ENCODE measurements at places on chromosomes 2 and 18. TPM values are rescaled to one million over a fixed set of nuclear protein-coding genes. Genes with fewer than 3 reads are reported as not detected.

IL18RAP gene
- total RNA-seq: 9.5 TPM

EFR3B gene
- total RNA-seq: 0.60 TPM

BCS1L gene
- 55.3 TPM for total RNA-seq

FSHR gene
- total RNA-seq: not detected

COLEC11 gene
- total RNA-seq: 0.21 TPM

MYO3B gene
- total RNA-seq: 4.1 TPM

C18orf54 gene
- total RNA-seq: 12.7 TPM

PLEKHM3 gene
- 9.2 TPM for total RNA-seq

IKZF2 gene
- total RNA-seq: 9.8 TPM

VIT gene
- total RNA-seq: not detected

MOCOS gene
- total RNA-seq: 1.2 TPM

SGPP2 gene
- total RNA-seq: 20.9 TPM

LIMS2 gene
- total RNA-seq: 10.3 TPM

ITM2C gene
- 42.8 TPM for total RNA-seq

DNA sequence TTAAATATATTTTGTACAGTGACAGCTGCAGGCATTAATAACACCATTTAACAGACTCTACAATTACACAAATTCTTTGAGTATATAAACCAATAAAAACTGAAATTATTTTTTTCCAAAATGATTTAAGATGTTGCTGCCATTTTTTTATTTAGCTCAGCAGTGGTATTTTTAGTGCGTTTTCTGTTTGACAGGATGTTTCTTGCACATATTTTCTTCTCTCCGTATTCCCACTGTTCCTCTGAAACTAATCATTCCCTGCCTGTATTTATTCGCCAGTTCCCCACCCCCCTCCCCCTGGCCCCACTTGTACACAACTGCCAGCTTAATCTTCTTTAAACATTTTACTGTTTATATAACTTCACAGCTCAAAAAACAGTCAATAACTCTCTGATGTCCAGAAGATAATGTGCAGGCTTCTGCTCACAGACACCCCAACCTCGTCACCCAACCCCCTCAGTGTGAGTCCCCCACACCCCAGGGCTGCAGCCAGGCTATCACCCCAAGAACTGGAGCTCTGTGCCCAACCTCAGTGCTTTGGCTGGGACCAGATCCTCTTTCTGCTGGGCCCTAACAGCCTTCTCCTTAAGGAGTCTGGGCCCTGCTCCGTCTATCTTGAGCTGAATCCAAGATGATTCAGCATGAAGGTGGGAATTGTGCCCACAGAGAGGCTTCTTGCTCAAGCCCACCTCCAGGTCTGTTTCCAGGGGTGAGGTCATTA lies 41.6 kb upstream of the MAP4K4 start:
- H3K4me3 ChIP-seq: no peak overlapping the region
- DNase-seq: no peak
- H3K4me1 ChIP-seq: peaks cover 20% of the 10 kb centered on the region
- H3K36me3 ChIP-seq: no peaks in the 10 kb centered on the region
- no peaks in the 10 kb centered on the region for H3K27me3 ChIP-seq

GRCh38 chr18:45107425-45107824 lies 426.7 kb downstream of the SETBP1 start:
- H3K27ac ChIP-seq: no peak overlapping the region
- no peak for DNase-seq
- H3K27me3 ChIP-seq: no peaks in the 10 kb centered on the region
- no peaks in the 10 kb centered on the region for H3K36me3 ChIP-seq
- H3K4me3 ChIP-seq: no peak overlapping the region

DNA sequence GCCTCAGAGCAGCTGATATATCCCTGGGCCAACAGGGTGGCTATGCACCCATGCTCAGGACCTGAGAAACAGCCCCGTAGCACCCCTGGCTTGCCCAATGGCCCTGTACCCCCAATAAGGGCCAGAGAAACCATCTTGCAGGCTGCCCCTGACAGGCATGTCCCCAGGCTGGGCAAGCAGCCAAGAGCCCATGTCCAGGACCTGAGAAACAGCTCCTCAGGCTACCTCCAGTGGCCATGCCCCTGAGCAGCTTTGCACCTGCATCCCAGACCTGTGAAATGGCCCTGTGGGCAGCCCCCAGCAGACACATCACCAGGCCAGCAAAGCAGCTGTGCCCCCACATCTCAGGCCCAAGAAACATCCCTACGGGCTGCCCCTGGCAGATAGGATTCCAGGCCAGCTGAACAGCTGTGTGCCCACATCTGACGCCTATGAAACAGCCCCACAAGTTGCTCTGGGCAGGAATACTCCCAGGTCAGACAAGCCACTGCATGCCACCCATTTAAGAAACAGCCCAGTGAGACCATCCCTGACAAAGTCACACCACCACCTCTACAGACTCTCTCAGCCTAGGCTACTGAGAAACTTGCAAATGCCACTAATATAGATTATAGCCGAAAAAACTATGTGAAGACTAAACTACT lies 84.1 kb downstream of the TMEM237 start:
- H3K36me3 ChIP-seq: no peaks in the 10 kb centered on the region
- H3K4me1 ChIP-seq: no peaks in the 10 kb centered on the region
- peak overlapping the region; percentile 41 for H3K27ac ChIP-seq
- no peak for DNase-seq
- H3K27me3 ChIP-seq: no peaks in the 10 kb centered on the region
- H3K4me3 ChIP-seq: no peak overlapping the region

GRCh38 chr2:96325884-96326255 lies 753 bp downstream of the ITPRIPL1 start:
- peak overlapping the region; percentile 93 for H3K27ac ChIP-seq
- H3K4me3 ChIP-seq: peak overlapping the region; percentile 94
- peak; percentile 61 for DNase-seq

GRCh38 chr2:168348076-168348475 lies 100.7 kb upstream of the STK39 start:
- no peaks in the 10 kb centered on the region for H3K36me3 ChIP-seq
- DNase-seq: no peak
- peaks cover 6% of the 10 kb centered on the region for H3K27me3 ChIP-seq
- no peak overlapping the region for H3K27ac ChIP-seq
- H3K4me3 ChIP-seq: no peak overlapping the region

GRCh38 chr2:54903736-54904554 lies 146.3 kb downstream of the RTN4 start:
- H3K4me1 ChIP-seq: peaks cover 13% of the 10 kb centered on the region
- peak overlapping the region; percentile 50 for H3K4me3 ChIP-seq
- peak; percentile 71 for DNase-seq
- H3K27ac ChIP-seq: peak overlapping the region; percentile 48
- peaks cover 17% of the 10 kb centered on the region for H3K27me3 ChIP-seq

DNA sequence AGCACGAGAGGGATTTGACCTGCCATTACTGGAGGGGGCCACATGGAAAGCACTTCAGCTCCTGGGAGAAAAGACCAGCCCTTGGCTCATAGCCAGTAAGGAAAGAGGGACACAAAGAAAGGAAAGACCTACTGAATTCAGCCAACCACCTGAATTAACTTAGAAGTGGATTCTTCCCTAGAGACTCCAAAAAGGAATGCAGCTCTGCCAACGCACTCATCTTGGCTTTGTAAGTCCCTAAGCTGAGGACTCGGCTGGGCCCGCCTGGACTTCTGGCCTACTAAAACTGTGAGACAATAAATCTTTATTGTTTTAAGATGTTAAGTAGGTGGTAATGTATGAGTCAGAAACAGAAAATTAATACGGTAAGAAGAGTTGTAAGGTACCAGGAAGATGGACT lies 11.5 kb downstream of the ATF2 start:
- H3K4me3 ChIP-seq: no peak overlapping the region
- no peak for DNase-seq
- H3K27ac ChIP-seq: no peak overlapping the region
- H3K36me3 ChIP-seq: peaks cover 2% of the 10 kb centered on the region
- H3K27me3 ChIP-seq: no peaks in the 10 kb centered on the region

DNA sequence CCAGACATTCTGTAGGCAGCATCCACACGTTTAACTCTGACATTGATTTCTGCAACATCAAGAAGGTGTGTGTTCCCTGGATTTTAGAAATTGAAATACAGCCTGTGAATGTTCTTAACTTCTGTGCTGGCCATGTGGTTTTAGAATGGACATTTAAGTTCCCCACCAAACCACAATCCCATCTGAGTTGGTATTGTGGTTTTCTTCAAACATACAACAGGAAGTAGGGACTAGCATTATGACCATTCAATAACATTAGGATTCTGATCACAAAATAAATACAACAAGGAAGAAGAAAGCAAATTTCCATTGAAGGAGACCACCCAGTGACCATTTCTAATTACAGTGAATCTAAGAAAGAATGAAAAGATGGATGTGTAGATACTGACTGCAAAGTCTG lies 51.2 kb downstream of the MAP3K20 start:
- H3K4me1 ChIP-seq: peaks cover 16% of the 10 kb centered on the region
- peaks cover 35% of the 10 kb centered on the region for H3K27me3 ChIP-seq
- H3K36me3 ChIP-seq: no peaks in the 10 kb centered on the region
- no peak overlapping the region for H3K27ac ChIP-seq
- DNase-seq: no peak

GRCh38 chr2:230942920-230943896 lies 18.2 kb upstream of the GPR55 start:
- peak; percentile 72 for DNase-seq
- H3K4me1 ChIP-seq: peaks cover 58% of the 10 kb centered on the region
- peak overlapping the region; percentile 47 for H3K27ac ChIP-seq
- peak overlapping the region; percentile 82 for H3K4me3 ChIP-seq

GRCh38 chr2:54534625-54535024 lies 78.5 kb downstream of the SPTBN1 start:
- no peak overlapping the region for H3K27ac ChIP-seq
- no peaks in the 10 kb centered on the region for H3K27me3 ChIP-seq
- DNase-seq: no peak
- no peak overlapping the region for H3K4me3 ChIP-seq
- H3K36me3 ChIP-seq: no peaks in the 10 kb centered on the region
- H3K4me1 ChIP-seq: peaks cover 2% of the 10 kb centered on the region

- H3K27ac ChIP-seq: no peak overlapping the region
- no peaks in the 10 kb centered on the region for H3K36me3 ChIP-seq
- H3K27me3 ChIP-seq: no peaks in the 10 kb centered on the region
- DNase-seq: no peak
- no peaks in the 10 kb centered on the region for H3K4me1 ChIP-seq
Measured at GRCh38 chr2:133418021-133418420, 150.2 kb downstream of the NCKAP5 start.

- DNase-seq: peak; percentile 85
- no peaks in the 10 kb centered on the region for H3K27me3 ChIP-seq
- peak overlapping the region; percentile 10 for H3K4me3 ChIP-seq
- H3K27ac ChIP-seq: peak overlapping the region; percentile 75
- peaks cover 11% of the 10 kb centered on the region for H3K36me3 ChIP-seq
- peaks cover 56% of the 10 kb centered on the region for H3K4me1 ChIP-seq
Measured at GRCh38 chr2:96556441-96557330, 20.1 kb downstream of the ARID5A start.

DNA sequence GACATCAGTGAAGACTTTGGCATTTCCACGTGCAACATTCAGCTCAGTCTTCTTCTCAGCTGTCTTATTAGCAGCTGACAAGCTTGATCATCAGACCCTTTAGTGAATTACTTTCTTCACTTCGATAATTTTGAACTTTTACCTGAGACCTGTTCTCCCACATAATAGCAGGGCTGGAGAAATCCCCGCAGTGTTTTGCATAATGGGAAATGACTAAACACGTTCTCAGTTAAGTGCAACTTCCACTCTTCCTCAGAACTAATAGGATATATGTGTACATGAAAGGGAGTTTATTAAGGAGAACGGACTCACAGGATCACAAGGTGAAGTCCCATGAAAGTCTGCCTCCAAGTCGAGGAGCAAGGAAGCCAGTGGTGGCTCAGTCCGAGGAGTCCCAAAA lies 28.8 kb upstream of the MBP start:
- no peak overlapping the region for H3K4me3 ChIP-seq
- no peak for DNase-seq
- no peak overlapping the region for H3K27ac ChIP-seq

- no peaks in the 10 kb centered on the region for H3K27me3 ChIP-seq
- no peak for DNase-seq
- H3K4me3 ChIP-seq: no peak overlapping the region
- H3K36me3 ChIP-seq: peaks cover 2% of the 10 kb centered on the region
- no peaks in the 10 kb centered on the region for H3K4me1 ChIP-seq
Measured at GRCh38 chr18:48672671-48673340, 134.0 kb downstream of the CTIF start.

- DNase-seq: no peak
- H3K27me3 ChIP-seq: peaks cover 7% of the 10 kb centered on the region
- no peak overlapping the region for H3K27ac ChIP-seq
- no peaks in the 10 kb centered on the region for H3K36me3 ChIP-seq
- H3K4me3 ChIP-seq: no peak overlapping the region
- no peaks in the 10 kb centered on the region for H3K4me1 ChIP-seq
Measured at GRCh38 chr2:221994926-221995325, 303.9 kb downstream of the PAX3 start.

GRCh38 chr18:43596105-43596712 lies 318.9 kb upstream of the SYT4 start:
- no peak overlapping the region for H3K27ac ChIP-seq
- DNase-seq: no peak
- H3K36me3 ChIP-seq: no peaks in the 10 kb centered on the region
- H3K4me3 ChIP-seq: no peak overlapping the region
- no peaks in the 10 kb centered on the region for H3K4me1 ChIP-seq

GRCh38 chr2:128308889-128309279 lies 9.8 kb downstream of the HS6ST1 start:
- no peaks in the 10 kb centered on the region for H3K27me3 ChIP-seq
- peaks cover 29% of the 10 kb centered on the region for H3K4me1 ChIP-seq
- DNase-seq: no peak
- H3K36me3 ChIP-seq: no peaks in the 10 kb centered on the region
- H3K4me3 ChIP-seq: no peak overlapping the region
- H3K27ac ChIP-seq: no peak overlapping the region

DNA sequence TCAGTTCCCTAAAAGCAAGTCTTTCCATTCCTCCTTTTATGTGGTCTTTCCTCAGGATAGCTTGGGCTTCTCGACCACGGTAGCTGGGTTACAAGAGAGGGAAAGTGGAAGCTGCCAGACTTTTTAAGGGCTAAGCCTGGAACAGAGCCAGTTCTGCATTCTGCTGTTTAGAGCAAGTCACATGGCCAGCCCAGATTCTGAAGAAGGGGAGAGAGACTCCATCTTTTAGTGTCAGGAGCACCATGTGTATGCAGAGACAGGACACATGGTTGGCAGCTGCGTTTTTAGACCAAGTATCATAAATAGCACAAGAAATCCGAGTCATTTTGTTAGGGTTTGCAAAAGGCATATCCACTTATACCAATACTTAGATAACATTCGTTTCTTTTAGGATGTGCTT lies 4.7 kb downstream of the HMSD start:
- DNase-seq: no peak
- H3K36me3 ChIP-seq: peaks cover 6% of the 10 kb centered on the region
- H3K27ac ChIP-seq: no peak overlapping the region
- H3K27me3 ChIP-seq: peaks cover 30% of the 10 kb centered on the region
- peaks cover 41% of the 10 kb centered on the region for H3K4me1 ChIP-seq

- peaks cover 22% of the 10 kb centered on the region for H3K36me3 ChIP-seq
- no peak for DNase-seq
- peaks cover 37% of the 10 kb centered on the region for H3K4me1 ChIP-seq
- no peaks in the 10 kb centered on the region for H3K27me3 ChIP-seq
- no peak overlapping the region for H3K4me3 ChIP-seq
Measured at GRCh38 chr2:138521821-138522220, 20.3 kb downstream of the SPOPL start.

- no peaks in the 10 kb centered on the region for H3K4me1 ChIP-seq
- H3K27ac ChIP-seq: no peak overlapping the region
- no peak for DNase-seq
- H3K4me3 ChIP-seq: no peak overlapping the region
Measured at GRCh38 chr18:23171581-23172156, 36.4 kb downstream of the CABLES1 start.

GRCh38 chr18:57981308-57982028 lies 62.6 kb upstream of the NEDD4L start:
- H3K27me3 ChIP-seq: no peaks in the 10 kb centered on the region
- no peak for DNase-seq
- no peaks in the 10 kb centered on the region for H3K4me1 ChIP-seq
- no peak overlapping the region for H3K4me3 ChIP-seq

All from activated T-cell treated with anti-CD3 and anti-CD28 coated beads, Interleukin-2, amount 50 U/mL, for 72 hours (primary cell).